ENCODE measurements at places on chromosomes 2 and 18.

DNA sequence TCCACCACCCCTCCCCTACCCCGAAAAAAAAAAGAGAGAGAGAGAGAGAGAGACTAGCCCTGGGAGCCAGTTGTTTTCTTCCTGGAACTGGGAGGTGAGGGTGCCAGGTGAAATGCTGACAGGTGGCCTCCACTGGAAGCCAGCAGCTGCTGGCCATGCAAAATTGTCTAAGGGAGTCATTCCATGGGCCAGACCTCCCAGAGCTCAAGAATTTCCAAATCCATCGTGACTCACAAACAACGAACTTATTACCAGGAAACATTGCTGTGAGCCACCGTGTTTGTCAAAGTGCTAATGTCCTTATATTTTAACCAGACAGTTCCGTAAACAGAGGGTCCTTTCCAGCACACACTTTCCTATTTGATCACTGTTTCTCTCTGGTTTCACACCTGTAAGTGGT, 68.5 kb upstream of the PID1 start:
- no peak for DNase-seq

GRCh38 chr2:233112329-233112728, 52.2 kb downstream of the INPP5D start:
- no peak for DNase-seq

GRCh38 chr2:193482557-193482956, 1287.8 kb upstream of the TMEFF2 start:
- no peak for DNase-seq

DNA sequence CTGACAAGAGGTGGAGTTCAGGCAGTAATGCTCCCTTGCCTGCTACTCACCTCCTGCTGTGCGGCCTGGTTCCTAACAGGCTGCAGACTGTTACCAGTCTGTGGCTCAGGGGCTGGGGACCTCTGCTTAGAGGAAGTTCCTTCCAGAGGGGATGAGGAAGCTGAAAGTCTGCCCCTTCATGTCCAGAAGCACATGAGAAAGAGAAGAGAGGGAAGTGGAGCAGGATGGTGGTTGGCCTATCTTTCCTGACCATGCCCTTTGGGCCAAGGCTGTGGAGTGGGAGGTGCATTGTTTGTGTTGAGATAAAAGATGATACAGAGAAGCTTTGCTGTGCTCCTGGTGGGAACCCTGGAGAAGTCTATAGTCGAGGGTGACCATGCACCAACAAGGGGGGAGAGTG, 112.5 kb downstream of the LPIN1 start:
- DNase-seq: no peak

DNA sequence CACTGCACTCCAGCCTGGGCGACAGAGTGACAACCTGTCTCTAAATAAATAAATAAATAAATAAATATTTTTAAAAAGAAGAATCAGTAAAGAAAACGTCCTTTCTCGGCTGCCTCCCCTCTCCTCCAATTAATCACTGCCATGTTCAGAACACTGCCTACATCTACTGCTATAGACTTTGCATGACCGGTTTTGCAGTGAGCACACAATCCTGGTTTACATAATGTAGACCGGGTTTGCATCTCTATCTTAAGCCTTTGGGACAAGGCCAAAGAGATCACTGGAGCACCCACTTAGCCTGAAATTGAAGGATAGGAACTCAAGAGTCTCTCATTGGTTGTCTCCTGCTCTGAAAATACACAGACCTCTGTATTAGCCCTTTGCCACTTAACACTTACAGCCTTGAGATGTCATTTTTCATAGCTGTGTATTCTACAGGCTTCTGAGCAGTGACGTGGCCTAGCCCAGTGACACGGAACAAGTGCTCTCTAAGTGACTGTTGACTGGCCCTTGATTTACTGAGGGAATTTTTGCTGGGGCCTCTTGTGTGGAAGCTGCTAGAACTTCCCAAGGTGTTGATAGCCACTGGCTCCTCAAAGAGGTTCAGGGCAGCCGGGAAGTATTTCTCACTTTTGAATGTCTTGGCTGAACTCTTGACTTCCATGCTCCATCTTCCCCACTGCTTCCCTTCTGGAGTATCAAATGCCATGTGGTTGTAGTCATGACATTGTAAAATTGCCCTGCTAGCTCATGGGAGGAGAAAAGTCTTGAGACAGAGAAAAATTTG, 45.3 kb upstream of the CCBE1 start:
- DNase-seq: no peak
